ENCODE measurements at places on chromosomes 12 and 14.

DNA sequence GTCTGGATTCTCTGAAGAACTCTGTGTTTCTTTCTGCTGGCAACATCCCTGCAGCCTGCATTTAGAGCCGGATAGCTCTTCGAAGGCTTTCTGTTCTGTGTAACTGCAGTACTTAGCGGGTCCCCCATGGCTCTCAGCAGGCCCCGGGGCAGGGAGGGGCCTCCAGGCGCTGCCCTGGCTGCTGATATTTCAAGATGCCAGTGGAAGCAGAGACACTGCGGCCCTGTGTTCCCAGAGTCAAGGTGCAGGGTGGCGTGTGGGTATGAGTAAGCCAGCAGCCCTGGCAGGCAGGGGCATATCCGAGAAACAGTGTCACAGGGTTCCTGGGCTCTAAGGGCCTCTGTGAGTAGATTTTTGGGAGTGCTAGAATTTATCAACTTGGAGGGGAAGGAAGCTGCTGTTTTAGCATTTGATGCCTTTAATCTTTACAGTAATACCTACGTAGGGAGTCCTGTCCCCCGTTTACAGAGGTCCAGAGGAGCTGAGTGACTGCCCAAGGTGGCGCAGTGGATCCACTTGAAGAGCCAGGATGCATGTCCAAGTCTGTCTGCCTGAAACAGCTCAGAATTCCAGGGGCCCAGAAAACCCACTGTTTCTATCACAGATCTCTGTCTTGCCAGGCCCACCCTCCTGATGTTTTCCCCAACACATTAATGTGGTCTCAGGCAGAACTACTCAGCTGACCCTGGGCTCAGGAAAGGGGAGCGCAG is 16.2 kb downstream of the ESRRB start:
- DNase-seq, result no peak

DNA sequence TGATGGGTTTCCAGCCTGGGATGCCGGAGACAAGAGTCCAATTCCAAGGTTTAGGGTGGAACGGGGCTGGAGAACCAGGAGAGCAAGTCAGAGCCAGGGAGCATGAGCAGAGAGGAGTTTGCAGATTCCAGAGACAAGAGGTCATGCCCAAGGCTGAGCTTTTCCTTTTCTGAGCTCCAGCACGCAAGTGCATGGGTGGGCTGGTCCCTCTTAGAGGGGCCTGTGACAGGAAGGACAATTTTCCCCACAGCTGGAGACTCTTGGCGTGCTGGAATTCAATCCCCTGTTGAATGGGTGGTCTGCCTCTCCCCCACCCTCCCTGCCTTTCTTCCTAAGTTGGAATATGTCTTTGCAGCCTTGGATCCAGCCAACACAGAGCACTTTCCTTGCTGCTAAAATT is 431.9 kb downstream of the BCL11B start:
- no peak for DNase-seq

DNA sequence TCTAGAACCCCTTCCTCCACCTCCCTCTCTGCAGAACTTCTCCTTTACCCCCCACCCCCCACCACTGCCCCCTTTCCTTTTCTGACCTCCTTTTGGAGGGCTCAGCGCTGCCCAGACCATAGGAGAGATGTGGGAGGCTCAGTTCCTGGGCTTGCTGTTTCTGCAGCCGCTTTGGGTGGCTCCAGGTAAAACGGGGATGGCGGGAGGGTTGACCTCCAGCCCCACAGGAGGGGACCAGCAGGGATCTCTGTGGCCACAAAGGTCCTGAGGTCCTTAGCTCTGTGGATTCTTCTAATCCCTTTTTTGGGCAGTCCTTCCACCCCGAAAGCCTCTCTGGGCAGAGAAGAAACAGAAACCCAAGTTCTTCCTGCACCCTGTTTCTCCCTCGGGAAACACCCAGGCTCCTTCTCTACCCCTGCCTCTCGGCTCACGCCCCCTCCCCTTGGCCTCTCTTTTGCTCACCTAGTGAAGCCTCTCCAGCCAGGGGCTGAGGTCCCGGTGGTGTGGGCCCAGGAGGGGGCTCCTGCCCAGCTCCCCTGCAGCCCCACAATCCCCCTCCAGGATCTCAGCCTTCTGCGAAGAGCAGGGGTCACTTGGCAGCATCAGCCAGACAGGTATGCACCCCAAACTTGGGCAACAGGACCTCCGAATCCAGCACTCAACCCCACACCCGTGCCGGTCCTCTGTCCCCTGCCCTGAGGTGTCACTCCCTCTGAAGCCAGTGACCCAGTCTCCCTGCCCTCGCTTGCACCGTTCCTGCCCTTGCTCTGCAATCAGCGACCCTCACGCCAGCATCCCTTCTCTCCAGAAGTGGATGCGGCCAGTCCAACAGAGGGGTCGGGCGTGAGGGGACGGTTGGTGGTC is 638 bp downstream of the LAG3 start:
- peak; percentile 43 for DNase-seq

GRCh38 chr12:71682466-71682865 is 3.4 kb upstream of the TMEM19 start:
- DNase-seq, result no peak

GRCh38 chr12:18696971-18697602 is 40.7 kb downstream of the PLCZ1 start:
- no peak for DNase-seq

DNA sequence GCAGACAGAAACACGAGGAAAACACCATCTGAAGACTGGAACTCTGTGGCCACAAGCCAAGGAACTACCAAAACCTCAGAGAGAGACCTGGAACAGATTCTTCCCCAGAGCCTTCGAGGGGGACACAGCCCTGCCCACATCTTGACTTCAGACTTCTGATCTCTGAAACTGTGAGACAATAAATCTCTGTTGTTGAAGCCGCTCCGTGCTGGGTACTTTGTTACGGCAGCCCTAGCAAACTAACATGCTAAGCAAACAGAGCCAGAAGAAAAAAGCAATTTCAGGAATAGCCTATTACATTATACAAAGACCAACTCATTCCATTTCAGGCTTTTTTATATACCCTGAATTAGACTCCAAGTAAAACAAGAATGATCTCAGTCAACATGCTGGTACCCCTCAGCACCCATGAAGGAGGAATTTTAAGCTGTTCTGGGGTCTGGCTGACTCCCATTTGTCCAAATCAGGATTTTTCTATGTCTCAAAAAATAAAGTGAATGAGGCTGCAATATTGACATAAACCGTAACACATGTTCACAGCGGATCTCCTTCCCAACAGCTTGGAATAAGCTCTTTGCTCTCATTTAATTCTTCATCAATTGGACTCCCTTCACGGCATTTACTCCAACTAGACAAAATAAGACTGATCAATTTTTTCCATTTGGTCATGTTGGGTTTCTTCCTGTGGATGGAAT is 190.1 kb downstream of the FOXN3 start:
- DNase-seq, result no peak

GRCh38 chr12:49983892-49984291 is 11.1 kb downstream of the AQP6 start:
- no peak for DNase-seq

DNA sequence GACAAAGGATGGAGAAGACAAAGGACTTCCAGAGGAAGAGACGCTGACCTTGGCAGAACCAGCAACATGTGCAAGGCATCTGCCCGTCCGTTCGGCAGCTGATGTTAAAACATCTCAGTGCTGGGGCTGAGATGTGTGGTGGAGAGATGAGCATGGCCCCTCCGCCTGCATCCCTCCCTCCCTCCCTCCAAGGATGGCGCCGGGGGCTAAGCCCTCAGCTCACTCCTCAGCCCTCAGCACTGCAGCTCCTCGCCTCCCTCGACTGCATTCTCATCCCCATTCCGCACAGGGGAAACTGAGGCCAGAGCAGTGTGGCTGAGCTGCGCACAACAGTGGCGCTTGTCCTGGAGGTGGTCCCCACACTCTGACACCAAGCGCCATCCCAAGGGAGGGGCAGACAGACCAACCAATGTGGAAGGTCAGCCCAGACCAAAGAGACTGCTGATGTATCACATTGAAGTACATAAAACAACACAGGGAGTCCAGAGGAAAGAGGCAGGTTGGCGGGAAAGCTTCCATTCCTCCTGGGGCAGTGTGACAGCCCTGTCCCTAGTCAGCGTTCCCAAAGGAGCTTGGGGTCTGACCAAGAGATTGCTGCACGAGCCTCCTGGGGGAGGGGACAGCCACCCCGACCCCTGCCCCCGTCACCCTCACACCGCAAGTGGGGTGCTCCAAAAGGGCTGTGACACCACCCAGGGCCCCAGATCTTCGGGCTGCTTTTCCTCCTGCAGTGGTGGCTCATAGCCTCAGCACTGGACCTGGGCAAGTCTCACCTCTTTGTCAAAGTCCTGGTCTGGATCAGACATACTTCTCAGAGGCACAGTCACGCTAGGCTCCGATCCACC is 15.1 kb downstream of the AMN start:
- DNase-seq, result no peak

DNA sequence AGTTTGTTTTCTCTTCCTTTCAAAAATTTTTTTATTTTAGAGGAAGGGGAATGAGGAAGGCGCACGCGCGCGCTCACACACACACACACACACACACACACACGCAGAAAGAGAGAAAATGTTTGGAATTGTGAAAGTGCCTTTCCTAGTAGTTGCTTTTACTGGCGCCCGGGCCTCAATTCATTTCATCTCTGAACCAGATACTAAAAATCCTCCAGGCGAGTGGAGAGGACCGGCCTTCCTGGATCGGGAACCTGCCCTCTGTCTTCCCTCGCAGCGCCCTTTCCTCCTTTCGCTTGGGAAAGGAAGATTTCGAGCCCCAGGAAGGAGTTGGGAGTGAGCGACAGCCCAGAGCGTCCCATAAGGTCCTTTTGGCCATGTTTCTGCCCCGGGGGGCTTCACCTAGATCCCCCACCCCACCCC is 7.8 kb upstream of the TBX3 start:
- DNase-seq, result no peak
